ENCODE measurements at places on chromosomes 6 and 20.

- DNase-seq = no peak
Observed at GRCh38 chr6:72740135-72740534, 118.3 kb downstream of the KCNQ5 start.

DNA sequence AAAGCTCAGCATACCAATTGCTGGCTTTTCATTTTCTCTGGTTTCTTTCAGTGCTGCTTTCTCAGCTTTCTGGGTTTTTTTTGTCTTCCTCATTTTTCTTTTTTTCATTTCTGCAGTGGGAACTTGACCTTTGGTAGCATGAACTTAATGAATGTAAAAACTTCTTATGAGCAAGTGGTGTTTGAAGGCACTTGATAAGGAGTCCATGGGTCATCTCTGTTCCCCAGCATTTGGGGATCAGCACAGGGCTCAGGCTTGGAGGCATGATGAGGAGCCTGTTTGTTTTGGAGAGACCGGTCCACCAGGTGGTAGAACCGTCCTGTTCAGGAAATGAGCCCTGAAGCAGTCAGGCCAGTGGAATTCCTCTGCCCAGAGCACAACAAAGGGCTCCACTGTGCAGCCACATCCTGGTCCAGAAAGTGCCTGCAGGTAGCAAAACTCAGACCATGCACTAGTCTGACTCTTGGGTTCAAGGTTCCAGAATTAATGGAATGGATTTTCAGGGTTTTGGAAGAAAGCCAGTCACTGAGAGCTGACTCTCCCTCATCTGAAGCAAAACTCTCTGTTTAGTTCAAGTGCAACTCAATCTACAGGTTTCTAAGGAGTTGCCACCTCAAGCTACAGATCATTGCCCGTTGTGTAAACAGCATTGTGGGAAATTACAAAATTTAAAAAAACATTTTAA, 52.3 kb upstream of the ADGRF1 start:
- no peak for DNase-seq

DNA sequence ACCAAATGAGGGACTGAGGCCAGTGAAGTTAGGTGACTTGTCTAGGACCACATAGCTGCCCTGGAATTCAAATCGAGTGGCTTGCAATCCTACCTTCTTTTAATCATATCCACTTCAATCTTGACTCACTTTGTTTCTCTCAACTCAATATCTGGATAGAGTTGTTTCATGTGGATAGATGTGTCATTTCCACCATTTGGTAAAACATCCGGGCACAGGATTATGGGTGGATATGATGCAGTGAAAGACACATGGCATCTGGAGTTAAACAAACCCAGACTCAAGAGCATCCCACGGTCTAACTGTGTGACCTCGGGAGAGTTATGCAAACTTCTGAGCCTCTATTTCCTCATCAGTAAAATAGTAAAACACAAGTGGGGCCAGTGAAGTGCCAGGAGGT, 103.6 kb upstream of the CNKSR3 start:
- DNase-seq = no peak

DNA sequence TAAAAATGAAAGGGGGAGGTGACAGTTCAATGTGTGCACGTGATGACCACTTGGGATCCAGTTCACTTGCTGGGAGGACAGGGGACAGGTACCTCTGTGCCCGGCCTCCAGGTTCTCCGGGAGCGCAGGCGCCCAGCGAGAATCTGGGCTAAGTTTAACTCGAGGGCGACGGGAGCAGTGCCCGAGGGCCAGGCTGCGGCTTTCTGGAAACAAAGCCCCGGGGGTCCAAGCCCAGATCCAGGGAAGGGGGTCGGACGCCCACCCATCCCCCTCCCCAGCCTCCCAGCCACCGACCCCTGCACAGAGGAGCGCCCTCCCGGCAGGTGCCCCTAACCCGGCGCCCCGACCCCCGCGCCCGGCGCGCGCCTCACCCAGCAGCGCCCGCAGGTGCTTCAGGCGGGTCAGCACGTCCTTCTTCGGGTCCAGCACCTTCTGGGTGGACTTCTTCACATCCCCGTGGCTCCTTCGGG, 405 bp downstream of the RALGAPA2 start:
- DNase-seq = peak; percentile 43

- DNase-seq = no peak
Observed at GRCh38 chr20:34364223-34364506, 1.1 kb downstream of the ITCH start.

DNA sequence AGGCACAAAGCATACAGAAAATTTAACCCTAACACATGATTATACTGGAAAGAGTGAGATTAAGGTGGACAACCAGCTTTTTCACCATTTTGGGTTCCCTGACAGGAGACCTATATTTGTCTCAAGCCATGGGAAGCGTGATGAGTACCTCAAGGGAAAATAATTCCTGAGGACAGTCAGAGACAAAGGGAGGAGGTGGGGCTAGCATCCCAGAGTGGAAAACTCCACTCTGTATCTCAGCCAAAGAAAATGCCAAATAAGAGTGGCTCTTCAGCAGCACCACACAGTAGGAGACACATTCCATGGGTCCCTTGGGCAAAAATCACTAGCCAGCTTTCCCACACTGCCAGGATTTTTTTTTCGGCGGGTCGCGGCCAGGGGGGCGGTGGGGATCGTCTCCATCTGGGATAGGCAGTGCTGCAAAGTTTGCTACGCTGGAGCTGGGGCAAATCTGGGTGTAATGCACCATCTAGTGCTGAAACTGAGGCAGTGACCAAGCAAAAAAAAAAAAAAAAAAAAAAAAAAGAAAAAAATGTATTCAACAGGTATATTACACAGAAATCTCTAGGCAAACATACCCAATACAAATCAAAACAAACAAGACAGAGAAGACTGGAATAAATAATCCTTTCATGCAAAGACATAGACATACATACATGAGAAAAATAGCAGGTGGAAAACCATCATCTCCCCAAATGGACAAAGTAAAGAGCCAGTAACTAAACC, 77.3 kb upstream of the SLC35F1 start:
- no peak for DNase-seq

- DNase-seq = no peak
Observed at GRCh38 chr6:134920422-134920821, 29.5 kb downstream of the ALDH8A1 start.

DNA sequence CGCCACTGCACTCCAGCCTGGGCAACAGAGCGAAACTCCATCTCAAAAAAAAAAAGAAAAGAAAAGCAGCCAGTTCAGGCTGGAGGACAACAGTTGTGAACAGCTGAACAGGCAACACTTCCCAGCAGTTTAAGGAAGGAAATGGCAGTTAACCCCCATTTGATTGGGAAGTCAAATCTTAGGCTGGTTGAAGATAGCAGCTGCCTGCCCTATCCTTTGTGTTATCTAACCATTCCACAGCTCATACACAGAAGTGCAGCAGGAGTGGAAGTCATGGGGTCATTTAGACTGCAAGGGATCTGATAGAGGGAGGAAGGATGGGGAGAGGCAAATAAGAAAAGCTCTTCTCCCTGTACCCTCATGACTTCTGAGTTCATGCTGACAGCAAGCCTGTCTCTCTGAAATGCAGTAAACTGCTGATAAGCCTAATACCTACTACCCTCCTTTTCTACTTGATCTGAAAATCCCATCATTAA, 35.3 kb downstream of the KCTD20 start:
- DNase-seq = no peak

DNA sequence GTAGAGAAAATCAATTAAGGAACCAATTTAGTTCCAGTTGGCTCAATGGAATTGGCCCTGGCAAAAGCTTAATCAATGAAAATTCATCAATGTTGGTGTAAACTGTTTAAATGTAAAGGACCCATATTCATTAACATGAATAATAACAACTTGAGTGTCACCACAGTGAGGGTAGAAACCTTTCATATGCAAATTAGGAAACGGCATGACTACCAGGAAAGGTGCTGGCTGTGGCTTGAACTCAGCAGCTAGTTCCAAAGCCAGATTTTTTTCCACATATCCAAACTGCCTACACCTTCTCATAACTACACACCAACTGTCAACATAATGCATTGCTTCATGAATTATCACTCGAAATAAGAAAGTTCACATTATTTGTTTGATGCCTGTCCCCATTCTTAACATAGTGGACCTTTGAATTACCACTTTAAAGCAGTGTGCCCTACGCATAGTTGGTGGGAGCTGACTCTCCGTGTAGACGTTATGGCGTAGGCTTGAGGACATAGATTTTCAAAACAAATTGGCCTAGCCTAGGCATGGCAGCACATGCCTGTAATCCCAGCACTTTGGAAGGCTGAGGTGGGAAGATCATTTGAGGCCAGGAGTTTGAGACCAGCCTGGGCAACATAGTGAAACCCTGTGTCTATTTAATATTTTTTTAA, 19.7 kb downstream of the PBOV1 start:
- DNase-seq = no peak

DNA sequence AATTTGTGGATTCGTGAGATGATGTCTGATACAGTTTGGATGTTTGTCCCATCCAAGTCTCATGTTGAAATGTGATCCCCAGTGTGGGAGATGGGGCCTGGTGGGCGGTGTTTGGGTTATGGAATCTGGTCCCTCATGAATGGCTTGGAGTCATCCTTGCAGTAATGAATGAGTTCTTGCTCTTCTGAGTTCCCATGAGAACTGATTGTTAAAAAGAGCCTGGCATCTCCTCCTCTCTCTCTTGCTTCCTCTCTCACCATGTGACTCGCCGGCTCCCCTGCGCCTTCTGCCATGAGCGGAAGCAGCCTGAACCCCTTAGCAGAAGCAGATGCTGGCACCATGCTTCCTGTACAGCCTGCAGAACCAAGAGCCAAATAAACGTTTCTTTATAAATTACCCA, 30.5 kb upstream of the RPP40 start:
- no peak for DNase-seq

- no peak for DNase-seq
Observed at GRCh38 chr20:39857835-39858234, 831.2 kb downstream of the MAFB start.

- DNase-seq = no peak
Observed at GRCh38 chr6:42507901-42508300, 55.9 kb upstream of the UBR2 start.

DNA sequence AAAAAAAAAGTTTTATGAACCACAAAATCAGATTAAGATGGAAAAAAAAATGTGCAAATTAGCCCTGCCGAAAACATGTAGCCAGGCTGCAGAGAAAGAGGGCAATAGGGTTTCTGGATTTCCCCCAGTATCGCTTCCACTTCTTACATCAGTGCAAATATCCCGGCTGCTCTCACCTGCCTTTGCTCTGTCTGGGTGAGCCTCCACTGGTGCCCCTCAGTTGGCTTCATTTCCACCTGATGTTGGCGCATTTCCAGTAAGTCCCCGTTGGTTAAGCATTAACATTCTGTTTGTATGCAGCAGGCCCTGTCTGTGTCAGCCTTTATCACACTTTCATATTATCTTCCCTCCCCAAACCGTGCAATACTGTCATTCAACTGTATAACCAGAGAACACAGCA, 215.1 kb downstream of the CBLN4 start:
- DNase-seq = peak; percentile 42

DNA sequence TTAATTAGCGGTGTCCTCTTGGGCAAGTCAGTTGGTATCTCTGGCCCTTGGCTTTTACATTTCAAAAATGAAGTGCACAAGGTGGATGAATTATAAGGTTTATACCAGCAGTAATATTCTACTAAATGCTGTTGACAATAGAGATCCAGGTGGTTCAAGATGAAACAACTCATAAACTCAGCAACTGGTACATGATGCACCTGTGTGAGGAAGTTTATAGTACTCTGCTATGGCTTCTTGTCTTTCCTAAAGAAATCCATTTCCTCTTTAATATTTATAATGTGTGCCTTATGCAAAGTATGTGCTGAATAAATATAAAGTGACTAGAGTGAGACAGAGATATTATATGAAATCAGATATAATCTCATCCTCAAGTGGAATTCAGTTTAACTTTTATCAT, 48.5 kb downstream of the ADGRG6 start:
- no peak for DNase-seq

GRCh38 chr20:33578510-33578909, 83.6 kb upstream of the C20orf144 start:
- DNase-seq = no peak

- DNase-seq = no peak
Observed at GRCh38 chr6:9463311-9463710, 951.6 kb downstream of the TFAP2A start.

DNA sequence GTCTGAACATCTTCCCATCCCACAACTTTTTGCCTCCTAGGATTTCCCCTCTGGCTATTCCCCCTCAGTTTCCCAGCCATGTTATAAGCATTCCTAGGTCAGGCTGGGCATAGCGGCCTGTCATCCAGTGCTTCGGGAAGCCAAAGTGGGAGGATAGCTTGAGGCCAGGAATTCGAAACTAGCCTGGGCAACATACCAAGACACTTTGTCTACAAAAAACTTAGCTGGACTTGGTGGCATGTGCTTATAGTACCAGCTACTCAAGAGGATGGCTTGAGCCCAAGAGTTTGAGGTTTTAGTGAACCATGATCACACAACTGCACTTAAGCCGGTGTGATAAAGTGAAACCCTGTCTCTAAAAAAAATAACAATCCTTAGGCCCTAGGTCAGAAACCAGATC, 447.4 kb downstream of the KIF16B start:
- no peak for DNase-seq

- no peak for DNase-seq
Observed at GRCh38 chr6:10610289-10610688, 84.1 kb downstream of the C6orf52 start.

GRCh38 chr20:40463171-40463570, 225.9 kb downstream of the MAFB start:
- no peak for DNase-seq

Data from liver (tissue), 10 donors.